Left cardiac atrium (tissue), 4 donors: ENCODE measurements at places on chromosomes 1 and 21. TPM values are rescaled to one million over a fixed set of nuclear protein-coding genes. Genes with fewer than 3 reads are reported as not detected.

DNA sequence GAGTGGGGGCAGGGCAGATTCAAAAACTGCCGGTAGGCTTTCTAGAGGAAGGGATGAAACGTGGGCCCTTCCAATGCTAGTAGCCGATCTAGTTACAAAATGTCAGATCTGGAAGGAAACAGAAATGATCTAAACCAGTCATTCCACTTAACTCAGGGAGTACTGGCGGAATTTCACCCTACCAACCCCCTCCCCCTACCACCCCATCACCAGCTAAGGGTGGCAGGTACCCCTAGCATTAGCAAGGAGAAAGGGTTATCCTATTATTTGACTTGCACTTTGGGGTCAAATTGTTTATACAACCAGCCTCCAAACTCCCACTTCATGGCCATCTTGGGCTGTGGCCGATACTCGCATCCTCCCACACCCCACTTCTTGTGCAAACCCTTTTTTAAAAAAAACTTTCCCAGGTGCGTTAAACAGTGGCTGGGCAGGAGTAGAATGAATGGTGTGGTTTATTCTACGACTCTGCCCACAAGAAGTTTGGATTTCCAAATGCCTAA, 644 bp upstream of the MRPL24 start:
- no peak for DNase-seq

GRCh38 chr1:222750651-222751050, 13.6 kb downstream of the FAM177B start:
- no peak for DNase-seq

GRCh38 chr21:15326032-15326867, 261.4 kb upstream of the NRIP1 start:
- no peak for DNase-seq

GRCh38 chr1:15708486-15709137, 24.5 kb downstream of the PLEKHM2 start:
- no peak for DNase-seq

DNA sequence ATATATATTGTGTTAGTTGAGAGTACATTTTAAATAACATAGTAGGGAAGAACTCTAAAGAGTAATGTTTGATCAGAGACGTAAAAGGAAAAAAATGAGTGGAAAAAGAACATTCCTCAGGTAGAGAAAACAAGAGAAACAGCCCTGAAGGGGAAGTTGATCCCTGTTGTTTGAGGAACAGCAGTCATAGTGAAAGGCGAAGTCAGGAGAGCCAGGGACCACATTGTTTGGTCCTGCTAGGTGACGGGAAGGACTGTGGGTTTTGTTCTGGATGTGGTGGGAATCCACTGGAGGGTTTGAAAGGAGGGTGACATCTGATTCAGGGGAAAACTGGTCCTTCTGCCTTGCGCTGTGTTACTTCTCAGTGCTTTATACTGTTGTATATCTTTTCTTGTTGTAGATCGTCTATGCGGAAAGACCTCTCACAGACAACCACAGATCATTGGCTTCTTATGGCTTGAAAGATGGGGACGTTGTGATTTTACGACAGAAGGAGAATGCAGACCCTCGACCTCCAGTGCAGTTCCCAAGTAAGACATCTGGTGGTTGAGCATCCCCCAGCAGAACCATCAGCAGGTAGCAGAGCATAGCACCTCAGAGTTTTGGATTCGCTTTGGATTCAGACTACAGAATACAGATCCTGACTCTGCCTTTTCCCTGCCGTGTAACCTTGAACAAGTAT, 9.2 kb downstream of the DDI2 start:
- DNase-seq: no peak

GRCh38 chr21:39209334-39209688, 26.1 kb upstream of the PSMG1 start:
- no peak for DNase-seq

DNA sequence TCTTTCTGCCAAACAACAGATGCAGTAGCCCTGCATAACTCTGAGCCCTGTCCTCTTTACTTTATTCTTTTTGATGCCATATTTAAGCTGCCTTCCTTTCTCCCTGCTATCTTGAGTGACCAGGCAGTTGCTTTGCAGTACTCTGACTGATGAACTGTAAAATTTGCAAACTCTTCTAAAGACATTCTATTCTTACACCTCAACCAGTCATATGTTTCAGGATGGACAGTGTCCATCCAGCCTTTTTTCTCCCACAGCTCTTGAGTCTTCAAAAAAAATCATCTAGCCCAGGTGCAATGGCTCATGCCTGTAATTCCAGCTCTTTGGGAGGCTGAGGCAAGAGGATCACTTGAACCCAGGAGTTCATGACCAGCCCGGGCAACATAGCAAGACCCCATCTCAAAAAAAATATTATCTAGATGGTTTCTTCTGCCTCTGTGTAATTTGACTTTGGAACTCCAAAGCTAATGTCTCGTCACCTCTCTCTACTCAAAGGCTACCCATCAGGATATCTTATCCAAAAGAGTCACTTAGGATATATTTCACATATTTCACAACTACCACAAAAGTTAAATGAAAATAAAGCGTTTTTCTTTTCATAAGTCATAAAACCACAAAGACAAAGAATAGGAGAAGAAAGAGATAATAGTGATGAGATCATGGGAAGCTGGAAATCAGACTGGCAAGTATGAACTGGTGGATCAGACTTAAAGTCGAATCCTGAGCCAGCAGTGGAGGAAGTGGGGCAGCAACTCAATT, 54.6 kb upstream of the IPO9 start:
- DNase-seq: no peak

DNA sequence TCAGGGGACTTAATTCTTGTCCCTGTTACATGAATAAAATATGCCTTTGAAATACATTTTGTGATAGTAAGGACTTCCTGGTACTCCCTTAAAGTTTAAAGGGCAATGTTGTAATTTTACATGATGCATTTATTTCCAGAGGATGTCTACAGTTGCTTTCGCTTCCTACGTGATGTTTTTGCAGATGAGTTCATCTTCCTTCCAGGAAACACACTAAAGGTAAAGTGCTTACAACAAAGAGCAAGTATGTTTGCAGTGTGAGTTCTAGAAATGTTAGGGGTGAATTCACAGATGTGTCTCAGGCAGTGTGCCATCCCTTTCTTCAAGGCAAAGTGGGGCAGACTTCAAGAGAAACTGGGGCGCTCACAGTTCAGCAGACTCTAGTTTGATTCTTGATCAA, 31.2 kb downstream of the GNPAT start:
- no peak for DNase-seq

DNA sequence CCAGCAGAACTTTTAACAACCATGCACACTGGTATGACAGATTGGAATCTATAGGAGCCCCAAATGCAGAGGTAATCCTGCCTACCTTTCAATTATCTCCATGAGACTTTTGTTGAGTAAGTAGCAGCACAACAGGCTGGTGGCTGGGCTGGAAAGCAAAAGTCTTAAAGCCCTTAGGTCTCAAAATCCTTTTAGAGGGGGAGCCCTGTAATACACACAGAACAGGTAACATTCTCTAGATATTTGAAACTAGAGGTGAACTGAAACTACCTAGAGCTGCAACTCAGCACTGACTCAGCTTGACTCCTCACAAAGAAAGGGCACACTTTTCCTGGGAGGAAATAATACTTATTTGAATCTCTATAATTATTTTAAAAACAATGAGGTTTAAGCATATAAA, 71.5 kb downstream of the CLCA4 start:
- DNase-seq: no peak

GRCh38 chr1:109185357-109185756, 28.4 kb upstream of the SARS1 start:
- no peak for DNase-seq

KIF14 gene
- 0.27 TPM for total RNA-seq

OR6N2 gene
- not detected for total RNA-seq

UTS2 gene
- not detected for total RNA-seq

CNR2 gene
- total RNA-seq: not detected
